D721Med (cell line): ENCODE measurements at places on chromosomes 4 and X.

DNA sequence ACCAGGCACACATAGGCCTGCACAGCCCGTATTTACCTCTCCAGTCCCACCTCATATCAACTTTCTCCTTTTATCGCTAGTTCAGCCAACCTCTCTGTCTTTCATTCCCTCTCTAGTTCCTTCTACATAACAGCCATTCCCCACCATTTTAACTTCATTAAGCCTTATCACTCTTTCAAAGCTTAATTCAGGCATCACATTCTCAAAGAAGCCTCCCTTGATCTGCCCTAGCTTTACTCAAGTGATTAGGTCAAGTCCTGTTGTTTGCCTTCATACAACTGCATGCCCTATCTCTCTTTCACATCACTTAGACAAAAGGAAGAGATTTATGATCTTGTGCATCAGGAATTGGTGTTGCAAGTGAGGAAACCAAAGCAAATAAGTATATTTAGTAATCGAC is 74.2 kb downstream of the ALPK1 start:
- no peak for DNase-seq

DNA sequence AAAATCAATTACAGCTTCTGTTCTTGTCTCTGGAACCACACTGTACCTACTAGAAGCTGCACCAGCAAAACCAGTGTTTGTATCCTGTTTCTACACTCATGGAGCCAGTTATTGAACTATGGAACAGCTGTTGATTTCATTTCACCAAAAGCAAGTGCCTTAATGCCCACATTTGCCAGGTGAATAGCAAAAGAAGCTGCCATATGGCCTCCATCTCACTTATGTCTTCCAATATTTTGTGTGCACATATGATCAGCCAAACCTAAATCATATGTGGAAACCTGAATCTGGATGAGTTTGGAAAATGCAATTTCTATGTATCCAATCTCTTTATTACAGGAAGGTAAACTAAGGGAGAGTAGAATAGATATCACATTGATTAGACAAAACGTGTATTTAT is 415.8 kb upstream of the GRID2 start:
- no peak for DNase-seq

GRCh38 chr4:114302472-114302871 is 296.1 kb upstream of the UGT8 start:
- DNase-seq = no peak

DNA sequence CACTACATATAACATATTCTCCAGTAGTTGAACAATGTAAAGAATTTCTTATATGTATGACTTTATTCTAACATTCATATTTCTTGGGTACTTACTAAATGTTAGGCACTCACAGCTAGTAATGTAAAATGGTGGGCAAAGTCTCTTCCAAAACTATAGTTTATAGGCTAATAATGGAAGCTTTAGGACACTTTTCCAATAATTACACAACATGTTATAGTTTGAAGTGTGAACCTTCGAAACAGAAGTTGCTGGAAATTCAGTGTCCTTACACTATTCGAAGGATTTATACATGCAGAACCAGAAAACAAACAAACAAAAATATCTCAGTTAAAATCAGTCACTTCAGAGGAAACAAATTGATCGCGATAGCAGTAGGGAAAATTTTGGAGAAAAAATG is 212.6 kb downstream of the DMD start:
- no peak for DNase-seq

GRCh38 chr4:139458543-139458942 is 4.6 kb downstream of the RAB33B start:
- no peak for DNase-seq

DNA sequence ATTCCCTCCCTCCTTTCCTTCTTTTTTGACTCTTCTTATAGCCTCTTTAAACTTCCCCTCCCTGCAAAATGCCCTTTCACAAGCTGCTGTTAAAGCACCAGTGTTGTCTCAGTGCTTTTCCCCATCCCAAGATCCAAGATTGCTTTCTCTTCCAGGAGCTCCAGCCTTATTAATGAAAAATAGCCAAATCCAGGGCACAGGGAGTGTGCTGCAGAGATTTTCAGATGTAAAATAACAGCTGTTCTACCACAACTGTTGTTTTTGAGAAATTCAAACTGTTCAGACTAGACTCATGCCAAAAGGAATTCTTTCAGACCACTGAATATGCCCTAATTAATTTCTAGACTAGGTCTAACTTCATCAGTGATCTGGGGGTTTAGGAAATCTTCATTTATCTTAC is 47.0 kb upstream of the GPC3 start:
- no peak for DNase-seq

DNA sequence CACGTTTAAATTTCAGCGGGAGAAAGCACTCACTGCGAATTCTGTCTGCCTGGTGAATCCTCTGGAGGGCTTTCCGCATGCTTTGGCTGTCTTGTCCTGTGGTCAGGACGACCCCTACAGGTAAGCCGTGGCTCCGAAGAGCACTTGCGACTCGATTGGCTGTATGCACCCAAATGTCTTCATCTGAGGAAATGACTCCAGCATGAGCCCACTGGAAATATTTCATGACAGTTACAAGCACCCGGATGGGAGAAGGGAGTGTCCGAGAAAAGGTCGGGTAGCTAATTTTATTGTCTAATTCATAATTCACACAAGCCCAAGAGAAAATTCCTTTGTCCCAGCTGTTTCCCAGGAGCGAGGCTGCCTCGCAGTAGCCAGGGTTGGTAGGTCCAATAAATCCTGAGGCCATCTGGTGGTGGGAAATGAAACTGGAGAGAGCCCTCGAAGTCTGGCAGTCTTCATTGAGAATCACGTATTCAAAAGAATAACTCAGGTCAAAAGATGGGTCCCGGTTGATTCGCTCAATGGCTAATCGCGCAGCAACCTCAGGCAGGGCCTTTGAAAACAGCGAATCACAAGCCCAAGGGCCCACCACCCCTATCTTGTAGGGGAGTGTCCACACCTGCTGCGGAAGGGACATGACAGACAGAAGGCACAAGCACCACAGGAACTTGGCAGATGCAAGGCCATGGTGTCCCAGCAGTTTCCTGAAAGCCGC is 6.6 kb downstream of the GUCY2F start:
- no peak for DNase-seq

DNA sequence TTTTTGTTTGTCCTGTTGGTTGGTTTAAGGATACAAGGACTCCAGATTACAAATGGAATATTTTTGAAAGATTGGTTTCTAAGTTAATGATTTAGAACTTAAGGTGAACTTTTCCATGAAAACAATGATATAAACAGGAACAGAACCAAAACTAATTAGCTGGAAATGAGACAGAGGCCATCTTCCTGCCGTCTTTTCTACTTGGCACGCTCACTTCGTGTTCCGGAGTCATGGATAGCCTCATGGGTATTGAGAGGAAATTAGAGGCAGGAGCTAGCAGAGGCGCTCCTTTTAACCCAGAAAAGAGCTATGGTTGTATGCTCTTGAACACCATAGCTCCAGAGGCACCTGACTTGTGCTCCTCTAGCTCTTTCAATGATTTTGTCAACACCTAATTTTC is 2.4 kb downstream of the FAM241A start:
- DNase-seq = no peak

- DNase-seq = no peak
These were observed 57.8 kb downstream of the APBB2 start for GRCh38 chr4:41156574-41156973.

DNA sequence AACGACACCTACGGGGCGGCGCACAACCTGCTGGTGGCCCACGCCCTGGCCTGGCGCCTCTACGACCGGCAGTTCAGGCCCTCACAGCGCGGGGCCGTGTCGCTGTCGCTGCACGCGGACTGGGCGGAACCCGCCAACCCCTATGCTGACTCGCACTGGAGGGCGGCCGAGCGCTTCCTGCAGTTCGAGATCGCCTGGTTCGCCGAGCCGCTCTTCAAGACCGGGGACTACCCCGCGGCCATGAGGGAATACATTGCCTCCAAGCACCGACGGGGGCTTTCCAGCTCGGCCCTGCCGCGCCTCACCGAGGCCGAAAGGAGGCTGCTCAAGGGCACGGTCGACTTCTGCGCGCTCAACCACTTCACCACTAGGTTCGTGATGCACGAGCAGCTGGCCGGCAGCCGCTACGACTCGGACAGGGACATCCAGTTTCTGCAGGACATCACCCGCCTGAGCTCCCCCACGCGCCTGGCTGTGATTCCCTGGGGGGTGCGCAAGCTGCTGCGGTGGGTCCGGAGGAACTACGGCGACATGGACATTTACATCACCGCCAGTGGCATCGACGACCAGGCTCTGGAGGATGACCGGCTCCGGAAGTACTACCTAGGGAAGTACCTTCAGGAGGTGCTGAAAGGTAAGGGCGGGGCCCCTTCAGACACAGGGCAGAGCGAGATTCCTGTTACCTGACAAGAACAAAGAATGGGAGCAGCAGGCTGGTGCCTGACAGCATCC is 11.7 kb downstream of the RPL9 start:
- DNase-seq = no peak

GRCh38 chr4:145507636-145508035 is 26.0 kb downstream of the SMAD1 start:
- no peak for DNase-seq

GRCh38 chrX:106363214-106363613 is 195.1 kb downstream of the PWWP3B start:
- DNase-seq = no peak

GRCh38 chrX:55011294-55011693 is 11.1 kb downstream of the APEX2 start:
- no peak for DNase-seq

DNA sequence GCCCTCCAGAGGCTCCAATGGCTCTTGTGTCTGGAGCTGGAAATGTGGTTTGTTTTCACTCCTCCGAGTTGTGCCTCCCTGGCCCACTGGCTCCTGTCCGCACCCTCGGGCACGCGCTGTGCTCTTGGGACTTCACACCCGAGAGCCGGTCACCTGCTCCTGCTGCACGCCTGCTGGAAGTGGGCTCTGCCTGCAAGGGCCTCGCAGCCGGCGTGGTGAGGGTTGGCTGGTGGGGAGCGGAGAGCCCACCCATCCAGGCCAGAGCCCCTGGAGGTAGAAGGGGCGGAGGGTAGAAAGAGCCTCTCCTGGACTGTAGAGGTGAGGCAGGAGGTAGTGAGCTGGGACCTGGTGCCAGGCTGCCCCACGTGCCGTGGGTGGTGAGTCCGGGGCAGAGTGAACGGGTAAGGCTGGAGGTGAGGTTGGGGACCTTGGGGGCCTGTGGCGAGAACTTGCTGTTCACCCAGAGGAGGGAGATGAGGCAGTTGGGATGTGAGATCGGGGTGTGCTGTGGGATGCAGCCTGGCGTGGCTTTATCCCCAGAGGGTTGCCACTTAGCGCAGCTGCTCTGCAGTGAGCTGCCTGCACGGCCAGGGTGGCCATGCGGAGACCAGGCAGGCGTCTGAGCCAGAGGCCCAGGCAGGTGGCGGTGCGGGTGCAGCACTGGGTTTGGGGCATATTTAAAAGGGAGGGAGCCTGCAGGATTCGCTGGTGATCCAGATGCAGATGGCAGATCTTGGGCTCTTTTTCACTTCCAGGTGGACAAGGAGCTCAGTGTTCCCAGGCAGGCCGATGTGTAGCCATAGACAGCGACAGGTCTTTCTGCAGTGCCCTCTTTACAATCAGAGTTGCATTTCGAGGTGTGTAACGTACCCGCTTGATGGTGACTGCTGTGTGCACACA is 48.8 kb downstream of the PCGF3 start:
- no peak for DNase-seq

- no peak for DNase-seq
These were observed 222.2 kb upstream of the PPP1R2C start for GRCh38 chrX:43000121-43000520.

GRCh38 chrX:21702725-21703124 is 44.6 kb upstream of the KLHL34 start:
- DNase-seq = no peak

DNA sequence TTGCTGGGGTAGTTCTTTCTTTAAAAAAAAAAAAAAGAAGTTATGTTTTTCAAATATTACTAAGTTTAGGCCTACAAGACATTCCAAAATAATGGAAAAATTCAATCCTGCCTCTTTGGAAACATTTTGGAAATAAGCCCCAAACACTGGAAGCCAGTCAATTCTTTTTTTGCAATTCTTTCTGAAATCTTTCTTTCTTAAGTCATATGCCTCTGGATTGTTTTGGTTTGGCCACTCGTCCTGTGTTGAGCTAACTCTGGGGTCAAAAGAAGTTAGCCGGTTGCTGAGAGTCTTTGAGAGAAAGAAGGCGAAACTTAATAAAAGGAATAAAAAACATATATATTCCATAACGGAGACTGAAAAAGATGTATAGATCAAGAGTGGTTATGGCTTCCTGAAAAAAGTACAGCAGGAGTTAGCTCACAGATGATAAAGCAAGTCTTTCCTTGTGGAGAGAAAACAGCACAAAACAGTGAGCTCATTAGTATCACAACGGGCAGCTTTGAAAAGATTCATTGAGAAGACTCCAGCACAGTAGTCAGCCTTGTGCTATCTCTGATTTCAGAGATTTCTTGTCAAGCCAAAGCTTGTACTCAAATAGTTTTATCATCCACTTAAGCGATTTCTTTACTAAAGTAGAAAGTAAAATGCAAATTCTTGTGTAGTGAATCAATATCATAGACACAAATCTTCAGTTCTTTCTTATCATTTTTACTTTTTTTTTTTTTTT is 64.8 kb downstream of the PLS3 start:
- DNase-seq = no peak

- no peak for DNase-seq
These were observed 819.3 kb upstream of the FRG1 start for GRCh38 chr4:189121336-189121735.

GRCh38 chr4:42513748-42514492 is 116.6 kb downstream of the SHISA3 start:
- no peak for DNase-seq
